Cortex of kidney (tissue), 1 donor: ENCODE measurements at places on chromosomes 2 and 18.

DNA sequence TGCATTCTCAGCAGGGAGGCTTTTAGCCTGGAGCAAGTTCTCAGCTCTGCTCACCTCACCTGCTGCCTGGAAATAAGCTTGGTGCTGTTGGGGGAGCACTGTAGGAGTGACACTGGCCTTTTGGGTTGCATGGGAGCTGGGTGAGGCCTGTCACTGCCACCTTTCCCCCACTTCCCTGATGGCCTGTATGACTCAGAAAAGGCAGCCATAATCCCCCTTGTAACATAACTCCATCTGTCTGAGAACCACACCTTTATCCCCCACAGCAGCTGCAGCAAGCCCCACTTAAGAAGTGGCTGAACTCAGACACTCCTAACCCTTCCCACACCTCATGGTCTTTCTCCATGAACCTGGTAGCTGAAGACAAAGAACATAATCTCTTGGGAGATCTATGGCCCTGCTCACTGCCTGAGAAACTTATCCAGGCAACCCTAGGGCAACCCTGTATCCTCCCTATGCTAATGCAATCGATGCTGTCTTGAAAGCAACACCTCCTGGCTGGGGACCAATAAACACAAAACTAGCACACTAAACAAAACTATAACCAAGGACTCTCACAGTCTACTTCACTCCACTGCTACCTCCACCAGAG, 258.9 kb upstream of the OSR1 start:
- no peak for DNase-seq

DNA sequence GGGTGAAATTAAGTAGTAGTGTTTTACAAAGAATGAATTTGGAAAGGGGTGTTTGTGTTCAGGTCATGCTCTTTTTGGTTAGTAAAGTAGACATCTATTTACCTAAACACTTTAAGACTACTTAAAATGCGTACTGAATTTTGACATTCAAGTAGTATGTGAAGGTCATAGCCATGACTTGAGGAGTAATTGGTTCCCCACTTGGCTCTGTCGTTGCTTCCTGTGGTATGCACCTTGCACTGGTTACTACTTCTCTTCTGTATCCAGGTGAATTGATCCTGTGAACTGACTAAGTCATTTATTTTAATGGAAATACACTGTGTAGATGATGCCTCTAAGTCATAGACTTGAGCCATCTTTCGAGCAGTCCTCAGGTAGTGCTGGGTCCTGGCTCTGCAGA, 97.9 kb downstream of the ITGB1BP1 start:
- no peak for DNase-seq

- DNase-seq, result no peak
Measured at GRCh38 chr18:34001376-34001775, 223.3 kb downstream of the NOL4 start.

- DNase-seq, result no peak
Measured at GRCh38 chr18:68979737-68980136, 181.9 kb downstream of the CCDC102B start.

DNA sequence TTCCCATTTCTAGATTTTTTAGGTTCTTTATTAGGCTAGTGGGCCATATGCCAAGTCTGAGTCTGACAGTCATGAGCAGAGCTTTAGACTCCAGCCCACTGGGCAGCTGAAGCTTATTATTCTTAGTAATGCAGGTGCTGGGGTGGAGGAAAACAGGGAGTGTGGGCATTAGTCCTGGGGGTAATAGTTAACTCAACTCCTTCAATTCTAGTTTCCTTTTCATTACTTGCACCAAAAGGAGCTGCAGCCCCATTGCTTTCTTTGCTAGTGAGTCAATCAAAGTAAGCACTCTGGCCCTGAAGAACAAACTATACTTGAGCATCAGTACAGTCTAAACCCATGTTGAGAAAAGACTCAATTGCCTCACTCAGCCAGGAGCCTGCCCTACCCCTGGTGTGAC, 35.5 kb downstream of the ICOS start:
- DNase-seq, result no peak

DNA sequence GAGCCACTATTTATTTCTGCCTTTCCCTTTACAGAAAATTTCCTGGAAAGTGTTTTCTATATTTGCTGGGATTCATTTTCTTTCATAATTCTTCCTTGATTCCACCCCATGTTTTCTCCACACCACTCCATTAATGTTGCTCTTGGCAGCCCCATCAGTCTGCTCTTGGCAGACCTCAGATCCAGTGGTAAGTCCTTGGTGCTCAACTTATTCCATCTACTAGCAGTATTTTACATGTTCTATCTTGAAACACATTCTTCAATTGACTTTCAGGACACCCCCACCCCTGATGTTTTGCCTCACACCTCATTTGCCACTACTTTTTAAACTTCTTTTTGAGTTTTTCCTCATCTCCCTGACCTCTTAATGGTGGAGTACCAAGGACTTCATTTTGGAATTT, 65.0 kb downstream of the HNMT start:
- no peak for DNase-seq
